ENCODE measurements at places on chromosomes 5 and 9.

DNA sequence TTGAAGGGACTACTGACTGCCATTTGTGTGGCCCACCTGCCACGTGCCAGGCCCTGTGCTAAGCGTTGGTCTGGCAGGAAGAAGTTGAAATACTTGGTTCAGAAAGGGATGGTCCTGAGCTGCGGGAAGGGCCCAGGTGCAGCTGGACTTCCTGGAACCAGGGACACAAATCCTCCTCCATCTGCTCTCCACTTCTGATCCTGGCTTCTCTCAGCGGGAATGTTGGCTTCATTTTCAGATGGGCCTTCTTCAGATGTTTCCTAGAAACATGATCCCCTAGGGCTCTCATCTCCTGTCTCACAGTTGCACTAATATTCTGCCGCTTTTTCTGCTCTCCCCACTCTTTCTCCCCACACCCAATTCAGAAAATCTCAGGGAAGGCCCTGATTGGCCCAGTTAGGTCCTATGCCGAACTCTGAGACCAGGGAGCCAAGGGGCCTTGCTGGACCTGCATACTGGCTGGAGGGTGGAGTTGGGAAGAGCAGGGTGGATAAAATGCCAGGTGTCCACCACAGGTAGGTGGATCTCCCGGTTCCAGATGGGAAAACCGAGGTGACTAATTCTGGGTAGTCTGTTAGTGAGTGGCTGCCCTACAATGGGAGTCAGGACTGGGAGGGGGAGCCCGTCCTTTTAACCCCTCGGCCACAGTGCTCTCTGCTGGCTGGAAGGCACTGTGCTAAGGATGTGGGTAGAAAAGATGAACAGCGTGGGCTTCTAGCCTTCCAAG is 19.4 kb downstream of the PSAT1 start:
- no peak for DNase-seq

DNA sequence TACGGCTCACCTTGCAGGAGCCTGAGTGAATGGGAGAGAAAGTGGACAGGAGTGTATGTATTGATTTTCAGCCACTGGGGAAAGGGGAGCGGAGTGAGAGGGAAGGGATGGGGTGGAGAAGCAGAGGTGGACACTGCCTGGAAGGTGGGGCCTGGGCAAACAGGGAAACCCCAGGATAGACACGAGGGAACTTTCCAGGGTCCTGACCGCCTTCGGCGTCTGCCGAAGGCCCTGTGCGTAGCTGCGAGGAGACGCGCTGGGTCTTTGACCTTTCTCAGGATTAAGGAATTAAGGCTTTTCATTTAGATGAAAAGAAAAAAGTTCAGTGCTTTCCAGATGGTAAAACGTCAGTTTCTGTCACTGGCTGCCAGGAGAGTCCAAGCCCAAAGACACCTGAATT is 134.6 kb upstream of the RAPGEF1 start:
- no peak for DNase-seq

- peak; percentile 36 for DNase-seq
These were observed 321.0 kb upstream of the TRPC7 start for GRCh38 chr5:136686192-136686872.

DNA sequence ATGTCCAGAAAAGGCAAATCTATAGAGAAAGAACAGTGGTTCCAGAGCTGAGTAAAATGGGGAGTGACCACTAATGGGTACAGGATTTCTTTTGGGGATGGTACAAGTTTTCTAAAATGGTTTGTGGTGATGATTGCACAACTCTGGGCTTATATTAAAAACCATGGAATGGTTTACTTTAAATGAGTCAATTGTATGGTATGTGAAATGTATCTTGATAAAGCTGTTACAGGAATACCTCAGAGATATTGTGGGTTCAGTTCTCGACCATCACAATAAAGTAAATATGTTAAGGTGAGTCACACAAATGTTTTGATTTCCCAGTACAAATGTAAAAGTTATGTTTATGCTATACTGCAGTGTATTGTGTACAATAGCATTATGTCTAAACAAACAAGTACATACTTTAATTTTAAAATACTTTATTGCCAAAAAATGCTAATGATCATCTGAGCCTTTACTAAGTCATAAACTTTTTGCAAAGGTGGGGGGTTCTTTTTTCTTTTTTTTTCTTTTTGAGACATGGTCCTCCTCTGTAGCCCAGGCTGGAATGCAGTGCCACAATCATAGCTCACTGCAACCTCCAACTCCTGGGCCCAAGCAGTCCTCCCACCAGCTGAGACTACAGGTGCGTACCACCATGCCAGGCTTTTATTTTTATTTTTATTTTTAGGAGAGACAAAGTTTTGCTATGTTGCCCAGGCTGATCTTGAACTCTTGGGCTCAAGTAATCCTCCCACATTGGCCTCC is 65.9 kb downstream of the SHOC1 start:
- peak; percentile 8 for DNase-seq
